Adrenal gland (tissue), 19 donors: ENCODE measurements at places on chromosomes 3 and 15.

DNA sequence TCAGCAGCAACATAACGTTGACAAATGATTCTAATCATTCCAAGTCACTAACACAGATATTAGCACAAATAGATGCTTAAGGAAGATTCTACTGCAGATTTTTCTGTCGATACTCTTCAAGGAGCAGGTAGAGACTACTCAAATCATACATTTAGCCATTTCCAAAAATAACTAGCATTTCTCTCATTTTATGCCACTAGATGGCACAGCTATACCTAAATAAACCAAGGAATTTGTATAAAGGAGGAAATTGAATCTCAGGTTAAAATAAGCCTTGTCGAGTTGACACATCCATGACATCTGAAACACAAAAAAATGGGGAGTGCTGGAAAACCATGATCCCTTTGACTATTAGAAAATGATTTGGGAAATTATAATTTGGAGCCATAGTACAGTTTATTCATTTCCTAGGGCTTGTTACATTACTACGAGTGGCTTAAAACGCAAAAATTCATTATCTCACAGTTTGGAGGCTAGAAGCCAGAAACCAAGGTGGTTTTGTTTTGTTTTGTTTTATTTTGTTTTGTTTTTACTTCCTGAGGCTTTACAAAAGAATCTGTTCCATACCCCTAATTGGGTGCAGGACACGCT is 59.5 kb upstream of the STRIT1 start:
- DNase-seq, result no peak

DNA sequence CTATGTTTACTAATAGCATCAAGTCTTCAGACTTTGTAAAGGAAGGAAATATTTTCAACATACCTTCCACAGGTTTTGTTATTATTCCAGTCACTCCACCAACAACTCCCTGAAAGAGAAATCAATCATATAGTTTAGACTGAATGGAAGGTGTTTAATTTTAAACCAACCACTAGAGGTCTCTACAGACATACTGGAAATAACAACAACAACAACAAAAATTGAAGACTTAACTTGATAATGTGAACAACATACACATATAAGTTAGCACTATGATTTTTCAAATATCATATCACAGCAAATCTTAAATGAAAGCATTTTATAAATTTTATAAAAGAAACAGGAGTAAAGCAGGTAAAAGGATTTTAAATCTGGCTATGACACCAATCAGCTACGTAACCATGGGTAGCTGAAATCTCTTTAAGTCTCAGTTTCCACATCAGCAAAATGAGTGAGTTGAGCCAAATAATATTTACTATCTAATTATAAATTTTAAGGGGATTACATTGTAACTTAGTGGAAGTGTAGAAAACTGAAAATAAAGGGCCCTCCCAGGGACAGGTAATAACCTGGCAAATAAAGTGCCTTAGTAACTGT is 188.2 kb downstream of the VPS13C start:
- DNase-seq, result no peak

- no peak for DNase-seq
Observed at GRCh38 chr3:126456766-126457388, 18.8 kb downstream of the ZXDC start.

DNA sequence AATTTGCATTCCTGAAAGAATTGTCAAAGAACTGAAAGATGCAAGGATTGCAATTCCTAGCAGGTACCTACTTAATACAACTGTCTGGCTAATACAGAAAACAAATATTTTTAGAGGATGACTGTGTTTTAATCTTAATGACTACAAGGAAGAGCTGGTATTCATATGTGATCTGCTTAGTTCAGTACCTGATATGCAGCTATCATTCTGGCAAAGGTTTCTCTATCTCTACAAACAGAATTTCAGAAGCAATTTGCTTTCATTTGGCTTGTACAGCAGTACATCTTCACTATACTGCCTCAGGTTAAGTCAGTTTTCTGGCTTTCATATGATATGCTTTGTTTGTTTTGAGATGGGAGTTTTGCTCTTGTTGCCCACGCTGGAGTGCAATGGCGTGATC is 51.3 kb downstream of the TBL1XR1 start:
- DNase-seq, result no peak

DNA sequence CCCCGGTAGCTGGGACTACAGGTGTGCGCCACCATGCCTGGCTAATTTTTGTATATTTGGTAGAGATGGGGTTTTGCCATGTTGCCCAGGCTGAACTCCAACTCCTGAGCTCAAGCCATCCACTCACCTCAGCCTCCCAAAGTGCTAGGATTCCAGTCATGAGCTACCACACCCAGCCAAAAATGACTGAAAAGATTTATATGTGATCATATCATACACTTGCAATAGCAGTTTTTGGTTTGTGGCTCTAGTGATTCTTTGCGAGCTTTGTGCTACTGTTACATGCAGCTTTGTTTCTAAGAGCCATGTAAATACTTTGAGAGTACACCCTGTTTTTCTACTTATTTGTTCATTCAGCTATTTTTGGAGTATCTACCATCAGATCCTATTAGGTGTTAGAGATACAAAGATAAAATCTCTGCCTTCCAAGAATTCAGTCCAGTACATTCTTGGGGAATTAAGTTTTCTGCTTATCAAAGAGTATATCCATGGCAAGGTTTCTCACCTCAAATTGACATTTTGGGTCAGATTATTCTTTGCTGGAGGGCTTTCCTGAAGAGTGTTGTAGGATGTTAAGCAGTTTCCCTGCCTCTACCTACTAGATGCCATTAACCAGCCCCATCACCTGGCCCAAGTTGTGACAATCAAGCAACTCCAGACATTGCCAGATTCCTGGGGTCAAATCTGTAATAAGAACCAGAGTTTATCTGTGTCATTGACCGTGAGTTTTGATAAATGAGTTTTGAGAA is 15.0 kb downstream of the SNAP23 start:
- no peak for DNase-seq

- DNase-seq, result no peak
Observed at GRCh38 chr15:30929064-30929669, 25.5 kb downstream of the FAN1 start.

DNA sequence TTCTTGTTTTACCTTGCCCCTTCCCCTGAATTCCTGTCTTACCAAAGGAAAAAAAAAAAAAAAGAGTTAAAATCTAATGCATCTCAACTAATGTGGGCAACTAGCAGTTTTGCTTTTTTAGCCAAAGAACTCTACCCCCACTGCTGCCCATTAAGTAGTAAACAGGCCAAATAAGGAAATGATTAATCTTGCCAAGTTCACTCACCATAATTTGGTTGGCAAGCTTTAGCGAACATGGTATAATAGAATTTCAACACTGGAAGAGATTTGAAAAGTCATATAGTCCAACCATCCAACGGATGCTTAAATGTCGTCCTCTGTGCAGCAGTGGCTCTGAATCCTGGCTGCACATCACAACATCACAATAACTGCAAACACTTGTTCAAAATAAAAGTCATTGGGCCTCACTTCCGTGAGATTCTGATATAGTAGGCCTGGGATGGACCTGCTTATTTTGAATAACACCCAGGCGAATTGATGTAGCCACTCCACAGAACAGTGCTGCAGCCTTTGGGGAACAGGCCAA is 142.0 kb upstream of the UBE2E1 start:
- no peak for DNase-seq

DNA sequence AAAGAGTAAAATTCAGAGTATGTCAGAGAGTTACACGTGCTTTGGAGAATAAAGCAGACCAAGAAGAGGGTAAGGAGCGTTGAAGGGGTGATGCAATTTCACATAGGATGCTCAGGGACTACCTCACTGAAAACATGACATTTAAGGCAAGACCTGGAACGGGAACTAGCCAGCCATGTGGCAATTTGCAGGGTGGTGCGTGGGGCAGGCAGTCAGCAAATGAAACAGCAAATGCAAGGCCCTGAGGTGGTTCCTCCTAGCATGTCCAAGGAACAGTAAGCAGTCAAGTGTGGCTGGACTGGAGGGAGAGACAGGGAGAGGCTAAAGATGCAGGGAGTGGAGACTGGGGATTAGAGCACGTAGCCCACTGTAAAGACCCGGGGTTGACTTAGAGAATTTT is 146.1 kb upstream of the LPP start:
- DNase-seq, result no peak

DNA sequence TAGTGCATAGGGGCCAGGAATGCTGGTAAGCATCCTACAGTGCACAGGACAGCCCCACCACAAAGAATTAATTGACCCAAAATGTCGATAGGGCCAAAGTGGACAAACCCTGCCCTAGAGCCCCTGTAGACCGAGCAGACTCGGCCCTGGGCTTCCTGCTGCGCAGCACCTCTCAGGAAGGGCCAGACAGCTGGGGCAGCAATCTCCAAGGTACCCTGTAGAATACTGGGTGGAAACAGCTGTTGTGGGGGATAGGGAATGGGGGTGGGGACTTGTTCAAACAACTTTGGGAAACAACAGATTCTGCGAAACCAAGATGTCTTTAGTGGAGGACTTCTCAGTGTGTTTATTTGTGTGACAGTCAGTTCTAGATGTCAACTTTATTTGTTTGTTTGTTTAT is 67.1 kb downstream of the MRPL46 start:
- DNase-seq, result no peak

DNA sequence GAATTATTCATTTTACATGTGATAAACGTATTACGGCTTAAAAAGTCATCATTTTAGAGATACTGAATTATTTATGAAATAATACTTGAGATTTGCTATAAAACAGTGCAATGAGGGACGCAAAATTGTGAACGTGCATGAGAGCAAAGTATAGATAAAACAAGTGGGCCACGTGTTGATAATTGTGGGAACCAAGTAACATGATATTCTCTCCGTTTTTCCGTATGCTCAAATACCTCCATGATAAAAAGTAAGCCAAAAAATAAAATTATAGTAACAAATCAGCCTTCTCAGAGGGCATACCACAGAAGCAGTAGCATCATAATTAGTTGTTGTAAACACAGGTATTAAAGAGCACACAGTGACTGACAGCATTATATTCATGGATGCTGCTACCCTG is 42.6 kb downstream of the SFMBT1 start:
- DNase-seq, result no peak

GRCh38 chr3:158213461-158213860 is 103.6 kb downstream of the RSRC1 start:
- no peak for DNase-seq
